ENCODE measurements at places on chromosomes 3 and 15.

DNA sequence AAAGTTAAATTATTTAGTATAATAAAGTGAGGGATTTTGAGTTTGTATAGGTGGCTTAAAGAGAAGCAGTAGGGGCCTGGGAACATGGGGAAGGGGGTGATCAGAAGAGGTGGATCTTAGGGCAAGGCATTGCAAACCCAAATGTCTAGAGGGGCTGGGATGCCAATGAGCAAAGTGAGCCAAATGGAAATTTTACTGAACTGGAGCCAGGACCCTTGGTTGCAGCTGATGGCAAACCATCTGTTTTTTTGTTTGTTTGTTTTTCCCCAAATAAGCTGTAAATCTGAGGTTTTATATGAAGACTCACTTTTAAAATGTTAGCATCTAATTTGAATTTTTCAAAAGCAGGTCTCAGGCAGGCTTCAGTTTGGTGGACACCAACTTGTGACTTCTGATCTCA, 14.8 kb upstream of the PARP14 start:
- no peak for DNase-seq

DNA sequence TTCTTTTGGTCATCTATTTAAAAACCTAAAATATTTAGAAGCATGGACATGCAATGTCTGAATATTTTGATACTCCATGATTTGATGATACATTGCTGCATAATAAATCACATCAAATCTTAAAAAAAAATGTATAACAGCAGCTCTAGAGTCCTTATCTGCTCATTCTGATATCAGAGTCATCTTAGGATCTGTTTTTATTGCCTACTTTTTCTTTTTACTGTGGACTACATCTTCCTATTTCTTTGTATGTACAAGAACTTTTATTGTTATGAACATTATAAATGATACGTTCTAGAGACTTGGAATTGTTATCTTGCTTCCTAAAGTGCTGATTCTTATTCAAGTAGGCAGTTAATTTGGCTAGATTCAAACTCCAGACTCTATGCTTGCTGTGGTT, 72.7 kb downstream of the IQCH start:
- DNase-seq, result no peak

GRCh38 chr3:142609136-142609535, 12.9 kb downstream of the PLS1 start:
- no peak for DNase-seq

GRCh38 chr3:150926328-150926727, 21.1 kb upstream of the MINDY4B start:
- DNase-seq, result no peak

DNA sequence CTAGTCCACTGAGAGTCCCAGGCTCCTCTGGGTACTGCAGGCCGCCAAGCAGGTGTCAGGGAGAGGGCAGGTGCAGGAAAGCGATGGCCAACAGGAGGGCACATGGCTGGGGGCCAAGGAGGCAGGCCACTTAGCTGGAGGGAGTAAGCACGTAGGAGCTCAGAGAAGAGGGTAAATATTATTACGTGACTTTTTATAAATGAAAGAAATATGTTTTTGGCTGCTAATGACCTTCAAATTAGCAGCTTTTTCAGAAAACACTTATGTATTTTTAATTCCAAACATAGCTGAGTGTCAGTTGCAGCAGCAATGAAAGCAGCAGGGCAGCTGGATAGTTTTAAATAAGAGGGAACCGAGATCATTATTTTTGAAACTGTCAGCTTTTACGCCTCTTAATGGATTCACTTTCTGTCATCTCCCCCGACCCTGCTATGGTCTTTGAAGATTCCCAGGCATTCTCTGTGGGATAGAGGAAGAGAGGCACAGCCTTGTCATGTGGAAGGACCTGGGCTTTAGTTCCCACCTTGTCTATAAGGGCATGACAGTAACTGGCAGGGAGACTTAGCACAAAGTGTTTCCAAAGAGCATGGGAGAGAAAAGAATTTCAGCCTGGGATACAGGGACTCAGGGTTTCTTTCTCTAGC, 477.1 kb downstream of the EPHB1 start:
- no peak for DNase-seq

- DNase-seq, result no peak
Measured at GRCh38 chr15:89513284-89513683, 16.9 kb upstream of the RHCG start.

GRCh38 chr3:123042413-123042812, 14.8 kb upstream of the SEMA5B start:
- DNase-seq, result no peak

GRCh38 chr3:183637106-183637486, 1.7 kb downstream of the KLHL24 start:
- DNase-seq, result no peak

- DNase-seq, result peak; percentile 22
Measured at GRCh38 chr3:143302638-143303171, 183.1 kb downstream of the CHST2 start.

DNA sequence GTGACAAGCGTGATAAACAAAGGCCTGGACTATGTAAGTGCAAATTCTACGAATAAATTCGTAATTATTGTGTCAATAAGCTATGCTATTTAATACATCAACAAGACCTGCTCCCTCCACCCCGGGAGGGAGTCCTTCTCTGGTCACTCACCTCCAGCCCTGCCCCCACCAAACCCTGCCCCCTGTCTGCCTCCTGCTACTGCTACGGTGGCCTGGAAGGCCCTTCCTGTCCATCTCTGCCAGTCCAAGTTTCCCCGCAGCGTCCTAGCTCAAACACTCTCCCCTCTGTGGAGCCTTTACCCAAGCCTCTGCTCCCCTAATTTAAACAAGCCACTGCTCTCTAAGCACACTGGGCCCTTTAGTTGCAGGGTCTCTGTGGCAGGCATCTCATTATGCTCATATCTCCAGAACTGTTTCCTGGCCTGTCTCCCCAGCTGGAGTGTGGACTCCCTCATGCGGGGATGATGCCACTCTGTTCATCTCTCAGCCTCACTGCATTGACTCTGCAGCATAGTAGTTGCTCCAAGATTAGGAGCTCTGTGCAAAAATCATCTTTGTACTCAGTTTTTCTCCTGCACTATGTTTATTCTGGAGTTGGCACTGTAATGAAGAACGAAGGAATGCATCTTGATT, 241.2 kb downstream of the NTRK3 start:
- DNase-seq, result no peak

DNA sequence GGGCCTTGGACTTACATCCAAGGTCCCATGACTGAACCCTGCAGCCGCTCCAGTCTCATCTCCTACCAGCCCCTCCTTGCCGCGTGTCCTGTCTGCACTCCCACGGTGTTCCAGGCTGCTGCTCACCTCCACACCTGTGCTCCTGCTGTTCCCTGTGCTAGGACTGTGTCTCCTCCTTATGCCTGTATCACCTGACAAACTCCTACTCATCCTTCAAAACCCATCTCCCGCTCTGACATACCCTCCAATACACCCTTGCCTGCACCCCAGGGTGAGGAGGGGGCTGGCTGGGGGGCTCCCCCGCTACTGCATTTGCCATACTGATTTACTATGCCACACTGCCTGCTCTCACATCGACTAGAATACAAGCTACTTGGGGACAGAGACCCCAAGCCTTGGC, 53.6 kb downstream of the CYP11A1 start:
- DNase-seq, result no peak

- no peak for DNase-seq
Measured at GRCh38 chr15:29589416-29589815, 232.9 kb downstream of the TJP1 start.

DNA sequence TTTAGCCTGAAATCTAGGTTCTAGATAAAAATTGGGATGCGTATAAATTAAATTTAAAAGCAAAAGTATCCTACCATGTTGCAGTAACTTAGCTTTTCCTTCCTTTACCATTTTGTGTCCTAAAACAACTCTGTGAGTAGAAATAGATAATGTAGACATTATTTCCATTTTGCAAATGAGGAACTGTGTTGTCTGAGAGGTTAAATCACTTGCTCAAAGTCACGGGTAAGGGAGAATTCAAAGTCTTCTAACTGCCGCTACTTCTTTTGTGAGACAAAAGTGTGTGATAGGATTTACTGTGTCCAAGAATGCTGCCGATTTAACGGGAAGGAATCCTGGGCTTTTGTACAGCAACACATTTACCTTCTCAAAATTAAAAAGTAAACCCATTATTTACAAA, 40.7 kb downstream of the MYO1E start:
- no peak for DNase-seq

DNA sequence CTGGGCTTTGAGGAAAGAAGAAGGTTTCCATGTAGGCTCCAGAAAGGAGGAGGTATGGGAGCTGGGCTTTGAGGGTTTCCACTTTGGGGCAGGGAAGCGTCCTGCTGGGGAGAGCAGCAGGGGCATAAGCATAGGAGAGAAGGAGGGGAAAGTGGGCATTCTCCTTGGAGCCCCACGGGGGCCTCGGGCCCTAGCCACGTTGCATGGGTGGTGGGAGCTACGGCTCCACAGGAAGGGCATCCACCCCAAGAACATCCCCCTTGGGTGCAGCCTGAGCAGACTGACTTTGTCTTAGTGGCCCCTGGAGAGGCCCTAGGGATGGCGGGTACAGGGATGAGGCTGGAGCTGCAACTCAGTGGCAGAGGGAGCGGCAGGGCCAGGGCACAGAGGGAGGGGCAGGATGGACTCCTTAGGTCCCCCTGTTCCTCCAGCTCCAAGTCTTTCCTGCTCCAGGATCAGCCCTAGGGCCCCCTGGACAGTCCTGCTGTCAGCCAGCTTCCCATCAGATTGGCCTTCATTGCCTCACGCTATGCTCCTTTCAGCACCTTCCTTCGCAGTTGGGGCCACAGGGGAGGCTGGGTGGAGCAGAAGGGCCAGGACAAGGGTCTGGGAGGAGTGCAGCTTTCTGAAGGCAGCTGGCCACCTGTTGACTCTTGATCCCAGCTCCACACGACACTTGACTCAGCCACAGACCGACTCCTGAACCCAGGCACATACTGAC, 22.9 kb downstream of the PRR20G start:
- no peak for DNase-seq
